ENCODE measurements at places on chromosomes 7 and 10.

GRCh38 chr7:4882169-4883032 lies 1.1 kb downstream of the RADIL start:
- DNase-seq = no peak

DNA sequence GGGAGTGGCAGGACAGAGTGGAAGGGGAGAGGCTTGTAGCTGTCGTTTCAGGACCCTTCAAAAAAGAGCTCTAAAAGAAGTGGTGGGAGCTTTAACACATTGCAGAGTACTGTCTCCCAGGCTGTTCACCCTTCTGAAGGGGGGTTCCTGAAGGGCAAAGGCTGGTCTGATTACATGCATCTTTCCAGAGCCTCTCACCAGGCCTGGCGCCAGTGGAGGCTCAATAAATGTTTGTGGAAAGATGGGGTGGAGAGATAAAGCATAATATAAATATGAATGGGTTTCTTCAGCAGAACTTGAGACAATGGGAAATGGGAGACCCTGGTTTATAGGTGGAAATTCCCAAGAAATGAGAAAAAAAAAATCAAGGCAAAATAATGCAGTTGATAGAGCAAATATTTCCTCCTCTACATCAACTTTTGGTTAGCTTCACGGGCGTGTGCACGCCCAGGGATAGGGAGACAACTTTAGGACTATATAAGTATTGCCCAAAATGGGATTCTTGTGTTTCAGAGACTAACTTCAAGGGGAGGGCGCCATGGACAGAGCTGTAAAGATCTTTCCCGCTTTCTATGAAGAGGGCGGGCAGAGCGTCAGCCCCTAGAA lies 613 bp upstream of the BUB3 start:
- no peak for DNase-seq

DNA sequence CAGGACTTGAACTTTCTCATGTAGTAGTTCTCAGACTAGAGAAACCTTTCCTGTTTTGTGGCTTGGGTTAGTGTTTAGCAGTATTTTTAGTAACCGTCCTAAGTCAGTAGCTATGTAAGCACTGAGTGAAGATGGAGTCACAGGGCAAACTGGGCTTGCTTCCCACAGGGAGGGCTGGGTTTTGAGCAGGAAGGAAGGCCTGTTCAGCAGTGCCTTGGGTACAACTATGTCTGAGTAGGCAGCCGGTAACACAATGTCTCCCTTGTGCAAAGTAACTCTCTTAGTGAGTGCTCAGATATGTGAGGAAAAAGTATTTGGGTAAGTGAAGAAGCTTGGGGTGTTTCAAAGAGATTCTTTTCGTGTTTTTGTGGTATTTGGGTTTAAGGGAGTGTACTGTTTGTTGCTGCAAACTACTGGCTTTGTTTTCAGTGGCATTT lies 96.4 kb downstream of the CCSER2 start:
- DNase-seq = peak; percentile 11

DNA sequence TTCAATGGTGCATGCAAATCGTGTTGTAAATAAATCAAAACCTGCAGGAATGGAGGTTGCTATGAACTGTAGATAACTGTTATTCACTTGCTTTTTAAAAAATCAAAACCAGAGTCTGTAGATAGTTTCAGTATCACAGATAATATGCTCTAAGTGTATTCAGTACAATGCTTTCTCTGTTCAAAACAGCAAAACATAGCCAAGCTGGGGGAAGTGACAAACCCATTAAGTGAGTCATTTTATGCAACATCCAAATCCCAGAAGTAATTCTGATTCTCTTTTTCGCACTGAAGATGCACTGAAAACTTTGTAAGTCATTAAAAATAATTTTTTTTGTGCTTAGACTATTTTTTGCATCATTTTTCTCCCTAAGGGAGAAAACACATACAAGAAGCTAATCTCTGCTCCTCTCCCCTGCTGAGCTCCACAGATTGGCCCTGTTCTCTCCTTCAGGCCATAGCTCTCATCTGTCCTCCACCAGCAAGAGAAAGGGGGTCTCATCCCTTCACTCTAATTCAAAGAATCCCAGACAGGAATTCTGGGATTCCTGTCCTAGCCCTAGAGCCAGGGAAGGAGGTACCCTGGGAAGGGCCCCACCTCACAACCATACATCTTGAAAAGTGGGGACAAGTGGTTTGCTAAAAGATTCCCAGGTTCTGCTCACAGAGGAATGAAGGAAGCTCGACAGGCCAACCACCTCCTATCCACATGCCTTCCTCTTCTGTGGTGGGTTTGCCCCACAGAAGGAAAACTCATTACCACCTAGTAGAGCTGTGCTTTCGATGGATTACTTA lies 4.9 kb downstream of the PRTFDC1 start:
- no peak for DNase-seq

DNA sequence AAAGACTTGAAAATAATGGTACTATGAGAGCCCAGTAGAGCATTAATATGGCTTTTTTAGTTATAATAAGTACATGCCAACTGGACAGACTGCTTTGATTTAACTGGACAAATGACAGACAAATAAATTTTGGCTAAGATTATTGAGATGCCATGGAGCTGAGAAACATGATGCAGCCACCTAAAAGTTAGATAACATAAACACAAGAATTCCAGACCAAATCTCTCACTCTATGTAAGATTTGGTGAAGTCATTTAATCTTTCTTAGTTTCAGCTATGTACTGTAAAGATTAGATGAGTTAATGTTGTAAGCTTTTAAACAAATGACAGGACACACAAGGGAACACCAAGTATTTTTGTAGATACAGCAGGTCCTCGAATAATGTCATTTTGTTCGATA lies 118.2 kb downstream of the CACNA2D1 start:
- DNase-seq = no peak

DNA sequence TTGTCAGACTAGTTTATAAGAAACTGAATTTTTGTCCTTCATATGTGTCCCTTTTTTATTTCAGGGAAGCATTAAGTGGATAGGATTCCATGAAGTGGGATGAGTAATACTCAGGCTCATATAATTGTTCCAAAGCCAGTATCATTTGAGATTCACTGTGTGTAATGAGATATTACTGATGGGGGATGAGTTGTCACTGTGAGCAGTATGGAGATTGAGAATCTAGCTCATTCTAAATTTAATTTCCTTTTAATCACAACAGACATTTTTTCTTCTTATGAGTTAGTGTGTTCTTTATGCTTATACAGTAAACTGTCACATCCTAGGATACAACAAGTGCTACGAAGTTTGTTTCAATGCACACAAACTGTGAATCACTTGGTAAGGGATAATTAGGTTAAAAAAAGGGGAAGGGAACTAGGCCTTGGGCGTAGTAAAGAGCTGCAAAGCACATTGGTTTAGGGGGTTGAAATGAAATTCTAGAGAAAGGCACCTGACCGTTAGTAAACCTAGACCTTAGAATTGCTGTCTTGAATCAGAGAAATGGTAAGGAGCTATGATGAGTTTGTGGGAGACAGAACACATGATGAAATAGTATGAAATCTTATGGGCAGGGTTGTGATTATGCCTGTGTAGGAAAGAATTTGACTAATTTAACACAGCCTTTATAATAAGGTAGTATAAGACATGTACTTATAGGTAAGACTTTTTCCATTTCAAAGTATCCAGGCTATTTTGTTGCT lies 153.4 kb downstream of the MLLT10 start:
- DNase-seq = no peak

DNA sequence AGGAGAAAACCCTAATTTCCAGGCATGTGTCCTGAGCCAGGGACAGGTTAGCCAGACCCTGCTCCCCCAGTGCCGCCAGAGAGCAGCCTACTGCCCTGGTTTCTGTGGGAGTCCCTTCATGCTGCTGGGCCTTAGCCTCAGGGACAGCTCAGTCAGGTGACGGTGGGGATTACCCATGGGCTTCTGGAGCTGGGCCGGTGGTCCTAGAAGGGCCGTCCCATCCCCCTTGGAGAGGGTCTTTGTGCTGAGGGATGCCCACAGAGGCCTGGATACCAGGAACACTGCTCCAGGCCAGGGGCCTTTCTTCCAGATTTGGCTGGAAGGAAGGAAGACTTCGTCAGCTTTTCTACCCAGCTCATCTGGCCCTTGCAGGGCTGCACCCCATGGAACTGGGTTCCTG lies 71.4 kb upstream of the ZNF722 start:
- no peak for DNase-seq

GRCh38 chr7:65915921-65916657 lies 43.2 kb downstream of the VKORC1L1 start:
- DNase-seq = no peak

DNA sequence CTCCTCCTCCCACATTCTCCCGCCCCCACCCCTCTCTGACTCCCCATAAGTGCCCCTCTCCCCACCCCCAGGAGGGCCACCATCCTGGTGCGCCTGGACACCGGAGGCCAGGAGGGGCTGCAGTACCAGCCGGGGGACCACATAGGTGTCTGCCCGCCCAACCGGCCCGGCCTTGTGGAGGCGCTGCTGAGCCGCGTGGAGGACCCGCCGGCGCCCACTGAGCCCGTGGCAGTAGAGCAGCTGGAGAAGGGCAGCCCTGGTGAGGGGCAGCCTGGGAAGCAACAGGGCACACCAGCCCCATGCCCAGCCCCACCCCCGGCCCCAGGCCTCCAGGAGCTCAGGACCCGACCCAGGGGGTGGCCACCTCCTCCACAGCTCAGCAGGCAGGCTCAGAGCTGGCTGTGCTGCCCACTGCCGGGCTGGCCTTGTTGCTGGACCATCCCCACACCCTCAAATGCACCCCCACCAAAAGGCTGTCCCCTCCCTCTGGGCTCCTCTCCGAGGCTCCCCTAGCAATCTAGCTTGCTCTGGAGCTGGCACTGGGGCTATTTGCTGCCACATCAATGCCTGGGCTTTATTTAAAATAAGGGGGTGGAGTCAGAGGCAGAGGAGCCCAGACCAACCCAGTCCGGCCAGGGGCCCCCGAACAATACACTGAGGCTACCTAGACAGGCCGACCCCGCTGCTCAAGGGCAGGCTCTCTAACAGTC lies 14.8 kb downstream of the ATG9B start:
- no peak for DNase-seq

DNA sequence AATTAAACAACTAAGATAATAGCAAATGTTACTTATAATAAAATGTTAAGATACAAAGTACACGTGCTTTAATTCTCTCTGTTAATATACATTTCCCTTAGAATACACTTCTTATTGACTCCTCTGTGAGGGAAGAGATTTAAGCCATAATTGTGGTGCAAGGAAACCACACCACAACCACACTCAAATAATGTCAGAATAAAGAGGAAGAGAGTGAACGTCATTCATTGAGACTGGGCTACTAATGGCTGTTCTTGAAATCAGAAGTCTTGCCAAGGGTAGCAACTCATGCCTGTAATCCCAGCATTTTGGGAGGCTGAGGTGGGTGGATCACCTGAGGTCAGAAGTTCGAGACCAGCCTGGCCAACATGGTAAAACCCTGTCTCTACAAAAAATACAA lies 10.0 kb downstream of the FAM171A1 start:
- peak; percentile 21 for DNase-seq

DNA sequence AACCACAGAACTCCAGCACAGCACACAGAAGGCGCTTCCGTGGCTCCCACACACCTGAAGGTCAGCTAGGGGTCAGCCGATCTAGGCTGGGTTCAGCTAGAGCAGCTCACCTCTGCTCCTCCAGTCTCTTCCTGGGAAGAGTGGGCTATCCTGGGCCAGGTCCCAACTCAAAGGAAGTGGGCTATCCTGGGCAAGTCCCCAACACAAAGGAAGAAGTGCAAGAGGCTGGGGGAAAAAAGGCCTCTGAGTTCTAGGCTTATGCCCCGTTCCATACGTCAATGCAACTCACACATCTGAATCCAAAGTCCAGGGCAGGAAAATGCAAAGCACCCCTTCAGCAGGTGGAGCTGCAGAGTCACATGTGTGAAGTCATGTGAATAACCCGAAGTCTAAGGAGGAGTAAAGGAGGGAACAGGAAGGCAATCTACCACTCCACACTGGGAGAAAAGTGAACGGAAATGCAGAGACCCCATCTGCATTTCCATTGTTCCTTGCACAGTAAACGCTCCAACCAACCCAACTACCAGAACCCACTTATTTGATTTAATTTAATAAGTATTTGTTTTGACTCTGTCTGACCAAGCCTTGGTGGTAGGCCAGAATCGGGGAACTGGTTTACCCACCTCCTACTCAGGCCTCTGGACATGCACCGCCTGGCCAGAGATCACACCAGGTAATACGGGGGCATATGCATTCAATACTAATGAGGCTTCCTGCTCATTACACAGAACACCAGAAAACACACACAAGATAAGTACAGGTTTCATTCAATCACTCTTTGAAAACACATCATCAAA lies 95.5 kb upstream of the RNF32 start:
- no peak for DNase-seq

- peak; percentile 19 for DNase-seq
These were observed 9.0 kb downstream of the ADGRA1 start for GRCh38 chr10:133096616-133097269.

Measured in NB4 (cell line).